ENCODE measurements at places on chromosomes 2 and 18.

GRCh38 chr2:190180313-190181122 lies 118.0 kb upstream of the MSTN start:
- DNase-seq: no peak

DNA sequence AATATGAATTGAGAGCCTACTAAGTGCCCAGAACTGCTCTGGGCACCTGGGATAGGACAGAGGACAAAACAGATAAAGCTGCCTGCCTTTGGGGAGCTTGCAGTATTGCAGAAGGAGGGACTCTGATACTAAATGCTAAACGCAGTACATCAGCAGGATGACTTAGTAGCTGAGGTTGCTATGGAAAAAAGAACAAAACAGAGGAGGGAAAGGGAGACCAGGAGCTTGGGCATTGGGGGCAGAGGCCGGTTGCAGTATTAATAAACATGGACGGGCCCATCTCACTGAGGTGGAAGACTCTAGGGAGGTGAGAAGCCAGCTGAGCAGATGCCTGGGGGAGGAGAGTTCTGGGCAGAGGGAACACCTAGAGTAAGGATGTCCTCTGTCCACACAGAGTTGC lies 66.1 kb upstream of the SP3 start:
- no peak for DNase-seq

DNA sequence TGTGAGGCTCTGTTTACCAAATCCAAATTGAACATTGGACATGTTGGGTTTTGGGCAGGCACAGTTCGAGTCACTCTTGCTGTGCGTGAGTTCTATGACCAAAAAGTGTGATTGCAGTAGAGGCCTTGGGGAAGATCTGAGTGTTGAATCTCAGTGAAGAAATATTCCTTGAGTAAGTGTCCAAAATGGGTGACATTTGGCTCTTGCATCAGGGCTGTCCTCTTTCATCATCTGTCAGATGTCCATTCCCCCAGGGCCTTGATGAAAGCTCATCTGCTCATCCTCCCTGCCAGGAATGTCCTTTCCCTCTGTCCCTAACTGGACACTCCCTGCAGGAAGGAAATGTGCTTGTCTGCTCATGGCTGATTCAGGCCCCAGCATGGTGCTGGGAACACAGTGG lies 6.4 kb upstream of the SFTPB start:
- DNase-seq: no peak

DNA sequence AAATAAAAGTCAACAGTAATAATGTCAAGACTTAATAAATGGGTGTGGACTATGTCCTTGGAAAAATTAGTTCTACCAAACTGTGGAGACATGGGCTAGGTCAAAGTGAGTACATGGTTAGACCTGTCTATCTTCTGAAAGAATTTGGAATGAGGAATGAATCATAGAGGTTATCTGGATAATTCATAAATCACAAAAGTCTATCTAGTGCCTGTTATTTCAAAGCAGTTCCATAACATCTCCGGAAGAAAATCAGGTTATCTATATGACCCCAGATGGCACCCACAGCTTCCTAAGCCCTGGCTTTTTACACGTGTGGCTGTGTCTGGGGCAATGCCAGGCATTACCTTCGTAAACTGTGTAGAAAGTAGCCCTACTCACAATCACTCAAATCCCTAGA lies 272.0 kb downstream of the ETAA1 start:
- no peak for DNase-seq

DNA sequence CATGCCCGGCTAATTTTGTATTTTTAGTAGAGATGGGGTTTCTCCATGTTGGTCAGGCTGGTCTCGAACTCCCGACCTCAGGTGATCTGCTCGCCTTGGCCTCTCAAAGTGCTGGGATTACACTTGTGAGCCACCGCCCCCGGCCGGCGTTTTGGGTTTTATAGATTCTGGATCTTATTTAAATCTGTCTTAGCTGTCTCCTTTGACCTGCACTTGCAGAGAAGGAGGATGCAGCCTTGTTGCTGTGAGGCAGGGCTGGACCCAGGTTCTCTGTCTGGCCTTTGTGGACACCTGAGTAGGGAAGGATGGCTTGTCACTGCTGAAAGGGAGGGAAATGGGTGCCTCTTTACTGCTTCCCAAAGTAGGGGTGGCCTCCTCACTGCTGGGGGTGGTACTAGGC lies 83.0 kb upstream of the HS6ST1 start:
- no peak for DNase-seq

- DNase-seq: no peak
Measured at GRCh38 chr18:60935041-60935910, 398.0 kb upstream of the CDH20 start.

- DNase-seq: no peak
Measured at GRCh38 chr2:235630718-235631296, 137.0 kb downstream of the AGAP1 start.

DNA sequence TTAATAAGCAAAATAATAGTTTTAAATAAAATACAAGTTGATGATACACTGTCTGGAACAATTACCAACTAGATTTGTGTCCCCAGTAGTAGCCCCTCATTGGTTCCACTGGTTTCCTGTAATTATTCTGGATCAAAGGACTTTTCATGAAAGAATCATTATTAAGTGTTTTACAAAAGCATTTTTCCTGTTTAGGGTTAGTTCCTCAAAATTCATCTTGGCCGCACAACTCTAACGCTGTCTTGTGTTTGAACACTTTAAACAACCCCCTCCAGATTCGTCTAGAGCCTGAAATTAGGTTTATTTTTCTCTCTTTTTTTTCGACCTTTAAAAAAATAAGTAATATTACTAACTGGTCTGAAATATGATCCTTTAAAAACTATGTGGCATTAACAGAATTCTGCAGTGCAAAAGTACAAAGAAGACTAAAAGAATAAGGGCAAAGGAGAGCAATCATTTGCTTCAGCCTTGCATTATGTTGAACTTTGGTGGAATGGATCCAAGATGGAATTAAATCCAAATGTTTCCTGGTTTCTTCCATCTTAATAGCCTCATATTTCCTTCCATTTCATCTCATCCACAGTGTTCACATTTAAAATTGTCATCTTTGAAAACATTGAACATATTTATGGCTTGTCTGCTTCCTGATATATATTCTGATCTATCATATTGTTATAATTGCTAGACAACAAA lies 678.4 kb downstream of the IRS1 start:
- DNase-seq: no peak

DNA sequence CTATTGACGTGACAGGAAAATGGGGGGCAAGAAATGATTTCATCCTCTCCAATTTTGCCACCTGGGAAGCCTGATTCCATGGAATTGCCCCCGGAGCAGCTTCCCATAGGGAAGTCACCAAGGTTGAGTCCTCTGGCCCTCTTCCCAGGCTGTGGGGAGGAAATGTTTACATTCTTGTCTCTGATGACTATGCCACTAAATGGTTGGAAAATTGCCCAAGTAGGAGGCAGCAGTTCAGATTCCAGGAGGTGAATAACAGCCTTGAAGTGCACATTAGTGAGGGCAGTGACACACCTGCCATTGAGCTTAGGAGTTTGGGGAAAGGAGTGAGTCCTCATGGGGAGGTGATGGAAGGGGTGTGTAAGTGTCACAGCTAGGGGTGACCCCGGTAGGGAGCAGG lies 449.2 kb upstream of the DCC start:
- DNase-seq: no peak

DNA sequence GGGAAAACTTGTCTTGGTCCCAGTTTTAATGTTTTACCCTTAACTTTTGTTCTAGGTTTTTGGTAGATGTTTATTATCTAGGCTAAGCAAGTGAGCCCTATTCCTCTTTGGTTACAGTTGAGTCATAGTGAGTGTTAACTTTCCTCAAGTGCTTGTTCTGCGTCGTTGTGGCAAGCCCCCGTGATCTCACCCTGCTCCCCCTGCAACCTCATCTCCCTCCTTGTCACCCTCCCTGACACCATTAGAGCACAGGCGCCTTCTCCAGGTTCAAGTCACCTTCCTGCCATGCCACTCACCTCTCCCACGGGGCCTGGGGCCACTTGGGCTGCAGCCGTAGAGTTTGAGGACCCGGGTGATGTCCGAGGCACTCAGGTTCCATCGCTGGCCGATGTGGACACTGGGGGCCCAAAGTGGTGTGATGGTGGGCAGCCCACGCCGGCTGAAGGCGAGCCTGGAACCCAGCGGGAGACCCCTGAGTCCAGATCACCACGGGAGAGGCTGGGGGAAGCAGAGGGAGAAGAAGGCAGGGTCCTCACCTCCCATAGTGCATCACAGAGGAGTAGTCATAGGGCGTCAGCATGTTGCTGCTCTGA lies 8.7 kb downstream of the ASTL start:
- DNase-seq: no peak
